ENCODE measurements at places on chromosomes 4 and X. TPM values are rescaled to one million over a fixed set of nuclear protein-coding genes. Genes with fewer than 3 reads are reported as not detected.

DNA sequence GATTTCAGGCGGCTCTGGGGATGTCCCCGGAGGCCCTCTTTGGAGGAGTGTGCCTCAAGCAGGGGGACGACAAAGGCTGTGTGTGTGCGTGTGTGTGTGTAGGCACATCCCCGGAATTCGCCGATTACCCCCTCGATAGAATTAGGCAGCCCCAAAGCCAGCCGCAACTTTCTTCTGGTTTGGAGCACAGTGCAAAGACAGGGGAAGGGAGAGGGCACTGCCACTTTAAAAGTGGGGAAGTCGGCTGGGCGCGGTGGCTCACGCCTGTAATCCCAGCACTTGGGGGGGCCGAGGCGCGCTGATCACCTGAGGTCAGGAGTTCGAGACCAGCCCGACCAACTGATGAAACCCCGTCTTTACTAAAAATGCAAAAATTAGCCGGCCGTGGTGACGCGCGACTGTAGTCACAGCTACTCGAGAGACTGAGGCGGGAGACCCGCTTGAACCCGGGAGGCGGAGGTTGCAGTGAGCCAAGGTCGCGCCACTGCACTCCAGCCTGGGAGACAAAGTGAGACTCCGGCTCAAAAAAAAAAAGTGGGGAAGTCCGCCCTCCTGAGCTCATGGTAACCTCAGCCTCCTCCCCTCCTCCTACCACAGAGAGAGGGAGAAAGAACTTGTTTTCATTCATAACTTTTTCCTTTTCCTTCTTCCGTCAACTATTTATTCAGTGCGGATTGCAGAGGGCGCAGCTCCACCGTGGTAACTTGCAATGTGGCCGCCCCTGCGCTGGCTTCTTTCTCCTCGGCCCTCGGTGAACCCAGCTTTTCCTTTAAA, 2.4 kb downstream of the SPRY1 start:
- DNase-seq = no peak

RASGEF1B gene
- 0.15 TPM for total RNA-seq

GRCh38 chr4:129110931-129111330, 15.0 kb downstream of the C4orf33 start:
- no peak for DNase-seq

DNA sequence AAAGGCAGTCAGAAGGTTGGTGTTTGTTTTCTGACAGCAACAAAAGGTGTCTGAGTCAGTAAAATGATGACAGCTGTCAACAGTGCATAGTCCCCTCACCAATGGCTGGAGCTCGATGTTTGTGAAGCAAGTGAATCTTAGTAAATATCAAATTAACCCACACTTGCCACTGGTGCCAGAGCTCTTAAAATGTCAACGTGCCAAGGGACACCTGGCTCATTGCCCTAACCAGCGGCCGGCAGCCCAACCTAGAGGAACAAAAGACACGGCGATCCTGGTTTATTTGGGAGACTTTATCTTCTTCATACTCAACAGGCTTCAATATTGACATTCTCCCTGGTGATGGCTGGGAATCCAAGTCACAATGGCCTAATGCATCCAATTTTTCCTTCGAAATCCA, 143.4 kb downstream of the CPEB2 start:
- DNase-seq = no peak

- DNase-seq = peak; percentile 65
These were observed 42.9 kb upstream of the INTS6L start for GRCh38 chrX:135477576-135477975.

- no peak for DNase-seq
These were observed 104.3 kb downstream of the PARM1 start for GRCh38 chr4:75037252-75037651.

SPANXA2 gene
- total RNA-seq = not detected

- DNase-seq = no peak
These were observed 20.4 kb upstream of the SCD5 start for GRCh38 chr4:82818664-82819662.

- no peak for DNase-seq
These were observed 90.3 kb upstream of the PRKX start for GRCh38 chrX:3803713-3804112.

- peak; percentile 59 for DNase-seq
These were observed 581 bp upstream of the STK32B start for GRCh38 chr4:5050520-5051277.

DNA sequence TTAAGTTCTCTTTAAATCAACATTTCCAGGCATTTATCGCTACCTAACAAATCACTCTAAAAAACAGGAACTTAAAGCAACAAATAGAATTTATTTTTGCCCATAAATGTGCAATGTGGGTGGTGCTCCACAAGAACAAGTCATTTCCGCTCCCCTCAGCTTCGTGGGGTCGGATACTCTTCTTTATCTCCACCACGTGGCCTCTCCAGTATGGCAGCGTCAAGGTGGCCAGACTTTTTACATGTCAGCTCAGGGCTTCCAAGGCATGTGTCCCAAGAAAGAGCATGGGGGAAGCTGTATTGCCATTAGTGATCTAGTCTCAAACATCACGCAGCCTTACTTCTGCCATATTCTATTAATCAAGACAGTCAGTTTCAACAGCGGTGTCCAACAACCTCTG, 249.2 kb upstream of the NOCT start:
- no peak for DNase-seq

DNA sequence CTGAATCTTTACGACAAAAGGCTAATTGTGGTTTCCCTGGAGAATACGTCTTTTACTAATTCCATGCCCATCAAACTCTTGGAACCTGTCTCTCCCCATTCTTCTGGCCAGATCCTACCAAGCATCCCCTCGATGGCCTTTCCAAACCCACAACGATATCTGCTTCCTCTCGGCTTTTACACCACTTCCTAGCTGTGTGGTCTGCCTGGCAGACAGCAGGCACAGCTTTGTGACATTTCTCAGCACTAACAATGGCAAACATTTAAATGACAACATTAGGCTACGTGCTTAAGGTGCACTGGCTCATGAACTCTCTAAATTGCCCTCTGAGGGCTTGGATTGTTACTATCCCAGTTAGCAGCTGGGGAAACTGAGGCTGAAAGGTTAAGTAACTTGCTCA, 141.0 kb downstream of the NSUN7 start:
- no peak for DNase-seq

DNA sequence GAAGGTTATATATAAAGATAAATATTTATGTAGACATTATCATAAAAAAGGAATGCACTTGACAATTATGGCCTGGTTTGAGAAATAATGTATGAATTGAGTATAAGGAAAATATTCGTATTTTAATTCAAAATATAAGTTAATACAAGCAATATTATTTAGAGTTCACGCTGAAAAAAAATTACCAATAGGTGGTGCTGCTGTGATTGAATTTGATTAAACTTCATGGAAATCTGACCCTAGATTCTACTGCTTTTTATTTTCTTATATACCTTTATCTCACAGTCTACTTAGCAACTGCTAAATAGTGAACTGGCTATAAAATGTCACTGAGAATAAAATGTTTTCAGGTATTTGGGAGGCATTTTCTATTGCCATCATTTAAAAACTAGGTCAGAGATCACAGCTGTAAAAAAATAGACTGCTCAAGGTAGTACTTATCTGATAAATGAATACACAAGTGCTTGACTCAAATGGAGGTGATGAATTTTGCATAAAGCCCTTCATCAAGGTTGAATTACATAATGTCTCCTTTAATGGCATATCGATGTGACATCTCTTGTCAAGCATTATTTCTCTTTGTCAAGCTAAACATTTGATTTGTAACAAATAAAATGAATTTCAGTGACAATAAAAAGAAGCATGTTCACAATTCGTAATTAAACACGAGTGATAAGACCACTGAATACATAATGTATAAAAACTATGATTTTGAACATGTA, 1638.8 kb upstream of the PCDH7 start:
- DNase-seq = no peak

QRFPR gene
- total RNA-seq = not detected

EDA2R gene
- total RNA-seq = 32.2 TPM

DNA sequence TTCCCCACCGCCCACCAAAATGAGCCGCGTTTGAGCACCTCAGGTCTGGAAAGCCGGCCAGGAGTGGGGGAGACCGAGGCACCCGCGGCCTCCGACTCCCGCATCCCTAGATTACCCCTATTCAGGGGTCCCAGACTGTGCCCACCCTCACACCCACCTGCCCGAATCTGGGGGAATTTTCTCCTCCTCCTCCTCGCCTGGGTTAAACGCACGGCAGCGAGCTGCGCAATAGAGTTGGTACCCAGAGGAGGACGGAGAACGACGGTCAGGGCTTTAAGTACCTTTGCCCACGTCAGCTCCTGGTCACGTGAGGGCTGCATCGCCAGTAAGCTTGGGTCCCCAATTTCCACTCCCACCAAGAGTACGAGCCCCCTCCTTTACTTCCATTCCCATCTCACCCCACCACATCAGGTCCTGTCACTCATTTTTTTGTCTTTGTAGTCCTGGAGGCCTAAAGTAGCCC, at the start of gene ARMCX2:
Gene ARMCX2, minus strand, starts transcription at position 250 of the 463 bp plus-strand sequence. CDS start 2,262 bp downstream, outside the sequence.
- DNase-seq = no peak

- no peak for DNase-seq
These were observed 105.1 kb downstream of the ADRA2C start for GRCh38 chr4:3871181-3871852.

DNA sequence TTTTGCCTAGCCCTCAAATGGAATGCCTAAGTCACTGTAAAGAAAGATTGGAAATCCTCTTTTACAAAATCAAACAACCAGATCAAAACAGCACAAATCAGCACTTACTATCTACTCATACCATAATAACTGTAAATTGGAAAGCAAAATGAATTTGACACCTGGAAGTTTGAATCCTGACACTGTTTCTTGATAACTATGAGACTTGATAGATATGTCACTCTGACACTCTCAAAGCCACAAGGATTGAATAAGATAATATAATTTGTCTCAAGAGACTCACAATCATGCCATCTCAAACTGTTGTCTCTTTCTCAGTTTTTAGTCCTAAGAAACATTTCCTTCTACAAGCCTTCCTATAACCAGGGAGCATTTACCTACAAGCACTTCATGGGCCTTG, 302.6 kb upstream of the DIAPH2 start:
- DNase-seq = no peak

PRDM8 gene
- total RNA-seq = 10.2 TPM

CXCR3 gene
- total RNA-seq = not detected

GRCh38 chr4:187798385-187798784, 197.2 kb upstream of the ZFP42 start:
- DNase-seq = no peak

GRCh38 chrX:96579252-96579651, 105.4 kb upstream of the DIAPH2 start:
- no peak for DNase-seq

SGMS2 gene
- total RNA-seq = 26.7 TPM

FAM9C gene
- total RNA-seq = not detected

GRCh38 chr4:101306225-101306624, 41.1 kb downstream of the PPP3CA start:
- DNase-seq = no peak

DNA sequence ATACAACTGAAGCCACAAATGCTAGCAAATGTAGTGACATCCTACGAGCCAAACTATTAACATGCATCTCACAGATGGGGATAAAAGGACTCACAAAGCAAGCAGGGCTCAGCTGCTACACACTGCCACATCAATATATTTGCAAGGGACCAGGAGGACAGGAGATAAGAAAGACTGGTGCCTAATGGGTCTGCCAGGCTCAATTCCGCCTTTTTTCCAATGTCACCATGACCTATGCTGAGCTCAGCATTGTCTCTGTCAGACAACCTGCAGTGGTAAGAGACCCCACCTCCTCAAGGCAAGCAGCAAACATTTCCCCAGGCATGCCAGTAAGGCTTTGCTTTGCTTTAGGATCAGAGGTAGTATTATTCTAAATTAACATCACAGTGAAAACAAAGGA, 435 bp downstream of the DCX start:
- DNase-seq = no peak

GRCh38 chr4:182640932-182641331, 276.3 kb downstream of the DCTD start:
- DNase-seq = no peak

- DNase-seq = no peak
These were observed 79.8 kb downstream of the NYX start for GRCh38 chrX:41526925-41527324.

DNA sequence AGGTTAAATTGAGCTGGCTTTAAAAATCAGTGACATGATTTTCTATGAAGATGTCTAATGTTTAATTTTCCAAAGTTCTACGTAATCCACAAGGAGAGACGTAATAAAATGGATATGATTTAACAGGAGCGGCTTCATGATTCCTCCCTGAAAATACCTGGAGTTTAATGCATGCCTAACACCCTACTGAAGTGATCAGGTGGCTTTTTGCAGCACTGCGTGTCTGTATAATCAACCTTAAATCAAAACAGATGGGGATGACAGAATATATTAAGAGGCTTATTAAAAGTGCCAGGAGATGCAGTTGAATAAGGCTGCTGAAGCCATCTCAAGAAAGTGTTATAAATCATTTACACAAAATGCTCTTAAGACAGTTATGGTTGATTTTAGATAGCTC, 112.4 kb upstream of the TLR3 start:
- DNase-seq = no peak

NAP1L3 gene
- total RNA-seq = 5.3 TPM

DNA sequence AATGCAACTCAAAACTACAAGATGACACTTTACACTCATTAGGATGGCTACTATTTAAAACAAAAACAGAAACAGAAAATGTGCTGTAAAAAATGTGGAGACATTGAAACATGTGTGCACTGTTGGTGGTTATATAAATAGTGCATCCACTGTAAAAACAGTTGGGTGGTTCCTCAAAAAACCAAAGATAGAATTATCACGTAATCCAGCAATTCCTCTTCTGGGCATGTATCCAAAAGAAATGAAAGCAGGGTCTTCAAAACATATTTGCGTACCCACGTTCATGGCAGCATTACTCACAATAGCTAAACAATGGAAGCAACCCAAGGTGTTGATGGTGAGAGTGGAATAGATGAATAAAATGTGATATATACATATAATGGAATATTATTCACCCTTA, 967.2 kb downstream of the TRAM1L1 start:
- no peak for DNase-seq

LINC00632 gene
- total RNA-seq = 45.1 TPM

DNA sequence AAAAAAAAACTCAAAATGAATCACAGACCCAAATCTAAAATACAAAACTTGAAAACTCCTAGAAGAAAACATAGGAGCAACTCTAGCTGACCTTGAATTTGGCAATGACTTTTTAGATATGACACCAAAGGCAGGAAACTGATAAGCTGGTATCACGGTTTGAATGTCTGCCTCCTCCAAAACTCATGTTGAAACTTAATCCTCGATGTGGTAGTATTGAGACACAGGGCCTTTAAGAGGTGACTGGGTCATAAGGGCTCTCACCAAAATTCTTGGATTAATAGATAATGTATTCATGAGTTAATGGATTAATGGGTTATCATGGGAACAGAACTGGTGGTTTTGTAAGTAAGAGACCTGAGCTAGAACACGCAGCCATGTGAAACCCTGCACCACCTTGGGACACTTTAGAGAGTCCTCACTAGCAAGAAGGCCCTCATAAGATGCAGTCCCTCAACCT, 40.5 kb downstream of the FRYL start:
- DNase-seq = no peak

GRCh38 chr4:120659616-120660170, 262.8 kb downstream of the PRDM5 start:
- DNase-seq = no peak

- DNase-seq = no peak
These were observed 47.4 kb downstream of the C4orf33 start for GRCh38 chr4:129143359-129143758.

FGFRL1 gene
- total RNA-seq = 21.7 TPM

- no peak for DNase-seq
These were observed 99.4 kb downstream of the LUZP4 start for GRCh38 chrX:115388879-115389278.

ZNF157 gene
- total RNA-seq = not detected

GRCh38 chr4:56787380-56787779, 34.1 kb downstream of the SPINK2 start:
- DNase-seq = no peak
